ENCODE measurements at places on chromosomes 2 and 18.

DNA sequence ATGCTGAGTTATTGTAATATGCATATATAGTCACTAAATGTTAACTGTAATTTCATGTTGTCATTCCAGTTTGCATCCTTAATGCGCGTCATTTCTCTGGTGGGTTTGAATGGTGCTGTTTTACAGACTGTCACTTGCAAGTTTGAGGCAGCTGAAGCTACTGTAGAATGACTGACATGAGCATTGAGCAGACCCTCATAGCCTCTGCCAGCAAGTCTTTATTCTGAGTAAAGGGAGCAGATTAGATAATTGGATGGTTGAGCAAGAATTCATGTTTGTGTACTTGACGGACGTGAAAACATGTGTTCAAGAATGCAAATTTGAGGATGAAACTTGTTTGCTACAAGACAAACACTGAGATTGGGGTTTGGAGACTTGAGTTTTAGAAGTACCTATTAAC lies 854.8 kb upstream of the KLHL29 start:
- DNase-seq = no peak

- DNase-seq = no peak
These were observed 428.4 kb upstream of the HNMT start for GRCh38 chr2:137535897-137536296.

DNA sequence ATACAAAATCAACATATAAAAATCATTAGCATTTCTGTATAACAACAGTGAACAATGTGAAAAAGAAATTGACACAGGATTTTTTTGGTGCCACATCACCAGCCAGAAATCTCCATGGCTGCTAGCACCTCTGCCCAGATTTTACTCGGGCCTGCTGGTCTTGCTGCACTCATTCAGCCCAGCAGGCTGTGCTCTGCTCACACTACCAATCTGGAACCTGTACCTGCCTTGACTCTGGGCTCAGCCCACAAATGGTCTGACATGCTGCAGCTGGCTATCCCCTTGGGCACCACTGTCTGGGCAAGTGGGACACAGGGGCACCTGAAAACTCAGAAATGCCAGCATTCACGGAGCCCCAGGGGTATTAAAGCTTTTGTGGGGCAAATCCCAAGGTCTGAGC lies 392.5 kb upstream of the NRXN1 start:
- peak; percentile 11 for DNase-seq

DNA sequence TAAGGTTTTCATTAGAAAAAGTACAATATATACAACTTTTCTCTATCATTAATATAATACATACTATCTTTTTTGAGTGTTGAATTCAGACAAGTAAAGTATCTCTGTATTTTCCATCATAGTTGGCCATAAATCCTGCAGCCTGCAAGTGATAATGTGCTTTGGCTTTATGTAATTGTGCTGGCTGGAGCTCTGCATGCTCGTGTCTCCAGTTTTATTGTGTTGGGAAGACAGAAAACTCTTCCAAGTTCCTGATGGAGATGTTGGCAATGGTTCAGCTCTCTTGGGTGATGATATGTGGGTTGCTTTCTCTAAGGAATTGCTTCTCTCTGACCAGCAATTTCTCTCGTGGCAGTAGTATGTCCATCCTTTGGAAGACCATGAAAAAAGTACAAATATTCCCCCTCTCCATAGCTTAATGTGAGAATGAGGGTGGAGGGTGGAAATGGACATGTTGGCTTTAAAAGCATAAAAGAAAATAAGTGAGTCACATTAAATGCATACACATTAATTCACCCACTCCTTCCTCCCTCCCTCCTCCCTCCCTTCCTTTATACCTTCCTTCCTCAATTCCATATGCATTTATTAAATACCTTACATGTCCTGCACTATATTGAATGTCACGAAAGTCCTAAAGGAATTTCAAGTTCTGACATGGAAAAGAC lies 344.2 kb downstream of the MTX2 start:
- DNase-seq = no peak

GRCh38 chr2:176454893-176455815 lies 185.9 kb downstream of the MTX2 start:
- DNase-seq = peak; percentile 83

GRCh38 chr2:73076701-73077423 lies 5.3 kb upstream of the SFXN5 start:
- no peak for DNase-seq

Measured in cardiac muscle cell (in vitro differentiated cells and primary cell).